ENCODE measurements at places on chromosomes 7 and 10.

DNA sequence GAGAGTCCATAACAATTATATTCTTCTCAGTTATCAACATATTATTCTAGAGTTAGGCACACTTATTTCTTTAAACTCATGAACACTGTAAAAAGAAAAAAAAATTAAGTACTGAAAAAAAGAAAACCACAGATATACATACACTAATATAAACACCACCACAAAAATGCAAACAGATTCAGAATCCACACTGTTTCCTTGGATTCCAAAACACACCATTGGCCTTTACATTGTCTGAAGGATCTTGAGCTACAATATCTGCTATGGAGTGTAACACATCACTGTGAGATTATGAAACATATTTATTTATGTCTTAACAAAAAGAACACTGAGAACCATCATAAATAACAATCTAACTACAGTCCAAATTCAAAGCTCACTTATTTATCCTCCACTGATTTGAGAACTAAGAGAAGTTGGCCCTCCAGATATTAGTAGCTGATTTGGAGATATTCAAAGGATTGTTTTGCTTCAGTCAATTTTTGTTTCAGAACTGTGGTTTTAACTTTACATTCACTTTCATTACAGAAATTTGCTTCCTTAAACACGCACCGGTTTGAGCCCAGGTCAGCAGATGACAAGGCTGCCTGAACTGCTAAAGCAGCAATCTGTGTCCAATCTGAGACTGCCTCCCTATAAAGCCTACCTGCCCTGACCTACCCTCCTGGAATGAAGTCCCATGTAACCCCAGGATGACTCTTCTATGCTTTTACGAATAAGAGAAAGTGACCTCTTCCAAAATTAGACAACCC, 47.0 kb upstream of the CDK1 start:
- DNase-seq: no peak

- peak; percentile 84 for DNase-seq
These were observed at the start of gene LFNG for GRCh38 chr7:2519119-2519930. Gene LFNG, plus strand, starts transcription at chr7:2519774. Its CDS starts 88 bp downstream, at chr7:2519862.

DNA sequence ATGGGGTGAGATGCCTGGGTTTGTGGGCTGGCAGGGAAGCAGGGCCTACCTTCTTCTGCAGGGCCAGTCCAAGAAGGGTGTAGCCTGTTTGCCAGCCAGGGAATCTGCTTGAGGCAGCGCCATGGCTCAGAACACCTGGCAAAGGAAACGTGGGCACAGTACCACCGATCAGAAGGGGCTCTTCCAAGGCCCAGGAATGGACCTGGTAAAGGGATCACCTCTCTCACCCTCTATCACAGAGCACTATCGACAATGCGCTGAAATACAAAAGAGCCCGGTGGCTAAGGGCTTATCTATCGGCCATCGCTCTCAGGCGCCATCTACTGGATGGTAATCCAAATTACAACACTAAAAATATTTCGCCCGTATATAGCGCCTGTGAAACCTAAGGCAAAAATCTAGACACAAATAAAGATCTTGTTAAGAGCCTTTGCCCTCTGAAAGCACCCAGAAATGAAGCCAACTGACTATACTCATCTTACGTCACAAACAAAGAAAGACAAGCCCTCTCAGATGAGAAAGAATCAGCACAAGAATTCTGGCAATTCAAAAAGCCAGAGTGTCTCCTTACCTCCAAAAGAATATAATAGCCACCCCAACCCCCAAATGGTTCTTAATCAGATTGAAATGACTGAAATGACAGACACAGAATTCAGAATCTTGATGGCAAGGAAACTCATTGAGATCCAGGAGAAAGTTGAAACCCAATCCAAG, 217.8 kb upstream of the HPS1 start:
- DNase-seq: peak; percentile 2

DNA sequence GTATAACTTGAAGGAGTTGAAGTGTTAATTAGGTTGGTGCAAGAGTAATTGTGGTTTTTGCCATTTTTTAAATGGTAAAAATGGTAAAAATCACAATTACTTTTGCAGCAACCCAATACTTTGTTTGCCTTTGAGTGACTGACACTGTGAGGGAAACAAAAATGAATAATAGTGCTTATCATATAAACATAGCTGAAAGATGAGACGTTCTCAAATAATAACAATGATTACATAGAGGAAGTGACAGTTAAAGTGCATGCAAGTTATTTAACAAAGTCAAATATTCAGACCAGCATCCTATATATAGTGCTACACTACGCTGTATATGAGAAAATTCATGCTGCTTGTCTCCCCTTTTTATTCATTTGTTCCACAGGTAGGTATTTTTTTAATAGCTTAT, 4.7 kb upstream of the HBP1 start:
- no peak for DNase-seq

DNA sequence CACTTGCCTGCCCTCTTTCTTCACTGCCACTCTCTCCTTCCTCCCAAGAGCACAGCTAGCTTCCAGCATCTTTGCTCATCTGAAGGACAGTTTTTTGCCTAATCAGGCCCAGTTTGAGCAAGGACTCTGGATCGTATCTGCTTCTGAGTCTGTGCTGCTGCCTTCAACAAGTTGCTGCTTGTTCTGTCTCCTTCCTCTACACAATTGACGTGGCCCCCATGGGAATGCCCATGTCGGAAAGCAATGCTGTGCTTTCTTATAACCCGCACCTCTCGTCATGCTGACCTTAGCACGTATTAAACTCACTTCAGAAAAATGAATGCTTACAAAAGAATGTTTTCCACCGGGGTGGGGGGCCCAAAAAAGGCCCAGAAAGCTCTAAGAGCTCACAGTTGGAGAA, 324.7 kb upstream of the C7orf33 start:
- DNase-seq: no peak

DNA sequence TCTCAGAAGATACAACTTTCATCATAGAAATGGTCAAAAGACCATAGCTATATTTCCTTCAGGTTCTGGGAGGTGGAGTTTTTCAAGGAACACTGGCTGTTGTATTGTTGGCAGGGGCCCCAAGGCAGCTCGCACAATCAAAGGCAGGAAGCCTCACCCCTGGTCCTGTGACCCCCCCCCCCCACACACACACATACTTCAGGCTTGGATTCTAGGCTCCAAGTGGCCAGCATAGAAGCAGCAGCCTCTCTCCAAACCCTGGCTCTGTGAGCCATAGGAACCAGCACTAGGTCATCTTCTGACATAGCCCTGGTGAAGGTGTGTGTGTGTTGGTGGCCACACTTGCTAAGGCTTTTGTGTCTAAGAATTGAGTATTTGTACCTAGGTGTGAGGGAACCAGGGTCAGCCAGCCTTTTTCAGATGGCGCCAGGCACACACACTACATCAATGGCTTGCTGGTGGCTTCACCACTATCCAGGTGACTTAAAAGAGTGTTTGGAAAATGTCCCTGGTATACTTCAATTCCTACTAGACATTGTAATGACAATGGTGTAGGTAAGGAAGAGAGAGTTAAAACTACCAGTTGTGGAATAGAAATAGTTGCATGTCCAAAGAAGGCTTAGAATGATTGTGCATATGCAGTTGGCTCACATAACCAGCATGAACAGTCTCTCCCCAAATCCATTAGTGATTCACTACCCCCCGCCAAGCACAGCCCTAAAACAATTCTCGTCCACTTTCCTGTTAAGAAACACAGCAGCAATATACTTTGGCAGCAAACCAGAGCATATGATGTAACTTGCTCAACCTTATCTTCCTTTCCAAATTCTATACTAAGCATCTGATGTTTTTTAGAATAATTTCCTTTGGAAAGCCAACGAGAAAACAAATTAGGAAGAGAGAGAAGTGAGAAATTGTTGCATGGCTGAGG, 91.3 kb downstream of the AVL9 start:
- no peak for DNase-seq

DNA sequence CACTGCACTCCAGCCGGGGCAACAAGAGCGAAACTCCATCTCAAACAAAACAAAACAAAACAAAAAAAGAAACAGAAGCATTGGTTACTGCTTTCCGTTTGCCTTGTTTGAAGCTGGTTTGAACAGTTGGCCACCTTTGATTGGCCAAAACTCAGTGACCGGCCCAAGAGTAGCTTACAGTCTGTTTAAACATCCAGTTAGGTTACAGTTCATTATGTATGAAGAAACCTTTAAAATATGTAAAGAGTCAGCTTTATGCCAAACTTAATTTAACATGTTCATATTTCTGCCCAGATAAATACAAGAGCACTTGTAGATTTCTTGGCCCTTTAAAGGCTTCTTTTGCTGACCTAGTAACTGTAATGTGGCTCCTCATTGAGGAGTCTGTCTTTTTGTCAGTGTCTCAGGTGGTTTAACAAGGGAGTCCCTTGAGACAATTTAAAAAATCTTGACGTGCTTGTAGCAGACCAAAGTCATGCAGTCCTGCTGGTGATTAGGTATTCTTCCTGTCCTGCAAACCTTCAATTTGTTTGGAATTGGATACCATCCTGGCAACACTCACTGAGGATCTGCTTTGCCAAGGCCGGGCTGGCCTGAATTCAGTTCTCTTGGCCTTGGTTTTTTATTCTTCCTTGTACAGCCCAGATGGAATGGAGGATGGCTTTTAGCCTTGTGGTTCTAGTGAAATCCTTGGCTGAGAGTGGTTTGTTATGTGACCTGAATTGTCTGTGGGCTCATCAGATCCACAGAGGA, 128.9 kb downstream of the PLXDC2 start:
- DNase-seq: no peak
